Stimulated activated CD4-positive, alpha-beta T cell treated with anti-CD3 and anti-CD28 coated beads, Interleukin-2, amount 100 ng/mL, for 4 hours (primary cell): ENCODE measurements at places on chromosomes 5 and 9.

GRCh38 chr9:126919193-126919592, 4.6 kb downstream of the RALGPS1 start:
- no peak for DNase-seq

GRCh38 chr9:134617836-134618162, 23.8 kb upstream of the COL5A1 start:
- DNase-seq: no peak

- DNase-seq: no peak
Measured at GRCh38 chr9:89177012-89177943, 1.3 kb downstream of the SHC3 start.

DNA sequence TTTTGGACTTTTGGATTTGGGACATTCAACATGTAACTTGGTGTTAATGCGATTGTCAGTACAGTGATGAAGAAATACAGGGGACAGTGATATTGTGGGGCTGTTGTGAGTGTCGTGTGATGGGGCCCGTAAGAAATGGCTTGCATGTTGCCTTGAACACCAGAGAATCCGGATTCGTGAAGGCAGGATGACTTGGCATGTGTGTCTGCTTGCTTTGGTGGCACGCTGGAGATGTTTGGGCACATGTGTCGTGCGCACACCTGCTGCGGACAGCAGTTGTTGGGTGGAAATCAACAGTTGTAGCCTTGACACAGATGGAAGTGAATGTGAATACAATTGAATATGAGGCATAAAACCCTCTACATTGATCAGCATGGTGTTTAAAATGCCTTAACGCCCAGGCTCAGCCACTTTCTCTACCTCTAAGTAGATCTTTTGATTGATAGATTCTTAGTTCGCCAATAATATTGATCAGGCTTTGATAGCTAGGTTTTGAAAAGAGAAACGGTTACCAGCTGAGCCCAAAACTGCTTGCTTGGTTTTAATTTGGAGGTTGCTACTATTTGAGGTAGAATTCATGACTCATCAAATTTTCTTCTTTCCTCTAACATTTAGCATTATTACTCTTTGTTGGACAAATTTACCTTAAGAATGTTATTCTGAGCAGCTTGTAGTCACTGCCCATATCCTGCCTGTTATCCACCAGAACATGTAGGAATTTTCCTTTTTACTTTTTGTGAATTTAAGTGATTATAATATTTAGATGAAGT, 94.4 kb downstream of the TRIO start:
- DNase-seq: no peak

DNA sequence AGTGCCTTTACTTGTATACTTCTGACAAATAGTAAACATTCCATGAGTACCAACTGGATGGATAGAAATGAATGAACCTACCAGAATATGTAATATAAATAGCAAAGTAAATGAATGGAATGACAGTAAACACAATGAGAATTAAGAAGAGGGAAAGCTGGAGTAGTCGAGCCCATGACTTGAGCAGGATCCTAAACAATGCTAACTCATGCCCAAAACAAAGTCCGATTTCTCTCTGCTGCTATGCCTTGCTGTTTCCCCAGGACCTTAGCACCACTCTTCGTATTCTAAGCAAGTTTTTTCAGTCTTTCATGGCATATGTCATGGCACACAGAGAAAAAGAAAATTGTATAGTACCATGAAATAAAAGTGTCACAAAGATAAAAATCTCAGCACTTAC, 1.8 kb downstream of the XPA start:
- DNase-seq: no peak

DNA sequence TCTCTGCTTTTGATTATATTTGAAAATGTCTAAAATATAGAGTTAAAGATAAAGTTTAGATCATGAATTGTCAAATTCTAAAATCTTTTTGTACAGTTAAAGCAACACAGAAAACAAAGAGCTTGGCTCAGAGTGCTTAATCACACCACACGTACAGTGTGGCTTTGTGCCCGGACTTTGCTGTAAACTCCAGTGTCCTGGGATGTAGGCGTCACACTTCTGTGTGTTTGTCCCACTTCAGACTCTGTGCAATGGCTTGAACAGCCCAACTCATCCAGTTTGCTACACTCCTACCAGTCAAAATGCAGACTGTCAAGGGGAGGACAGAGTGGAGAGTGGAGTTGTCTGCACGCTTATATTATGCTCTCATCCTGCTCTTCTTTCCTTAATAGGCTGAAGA, 45.3 kb downstream of the SMARCA2 start:
- DNase-seq: no peak
